ENCODE measurements at places on chromosomes 16 and 17.

DNA sequence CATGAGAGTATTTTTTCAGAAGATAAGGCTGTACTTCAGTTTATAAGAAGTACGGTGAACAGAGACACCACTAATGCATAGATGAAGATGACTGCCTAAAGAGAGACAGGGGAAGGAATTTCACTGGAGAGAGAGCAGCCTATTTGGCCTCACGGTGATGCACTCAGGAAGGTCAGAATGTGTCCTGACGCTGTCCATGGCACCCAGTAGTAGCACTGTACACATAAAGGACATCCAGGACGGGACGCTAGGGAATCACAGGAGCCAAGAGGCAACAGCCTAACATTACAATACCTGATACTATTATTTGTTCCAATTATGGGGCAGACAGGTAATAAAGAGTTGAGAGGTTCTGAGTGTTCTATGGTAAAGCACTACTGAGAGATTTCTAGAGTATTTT lies 24.9 kb upstream of the LRRC37A start:
- DNase-seq: no peak

- no peak for DNase-seq
Observed at GRCh38 chr16:78675951-78676792, 576.7 kb downstream of the WWOX start.

- no peak for DNase-seq
Observed at GRCh38 chr16:87897521-87898505, 28.5 kb upstream of the SLC7A5 start.

- no peak for DNase-seq
Observed at GRCh38 chr17:82745524-82745923, 6.3 kb upstream of the TBCD start.

DNA sequence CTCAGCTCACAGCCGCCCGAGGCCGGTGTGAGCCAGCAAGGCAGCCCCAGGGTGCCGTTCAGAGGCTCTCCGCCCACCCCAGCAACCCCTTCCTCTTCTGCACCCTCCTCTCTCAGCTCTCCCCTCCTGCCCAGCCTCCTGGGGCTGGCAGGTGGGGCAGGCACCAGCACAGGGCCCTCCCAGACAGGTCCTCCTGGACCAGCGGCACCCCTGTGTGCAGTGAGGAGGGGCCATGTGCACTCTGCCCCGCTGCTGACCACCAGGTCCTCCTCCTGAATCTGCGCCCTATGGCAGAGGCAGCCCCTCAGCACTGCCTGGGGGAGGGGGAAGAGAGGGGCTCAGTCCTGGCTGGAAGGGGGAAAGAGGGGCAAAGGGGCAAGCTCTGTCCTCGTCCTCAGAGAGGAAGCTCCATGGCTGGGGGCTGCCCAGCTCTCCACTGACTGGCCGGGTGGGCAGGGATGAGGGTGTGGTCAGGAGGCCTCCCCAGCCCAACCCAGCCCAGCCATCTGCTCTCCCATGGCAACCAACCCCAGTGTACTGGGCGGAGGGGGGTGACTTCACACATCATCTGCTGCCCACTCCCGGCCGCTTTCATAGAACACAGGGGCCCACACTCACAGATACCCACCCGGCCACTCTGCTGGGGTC lies 5.4 kb upstream of the BCAR1 start:
- DNase-seq: no peak

- no peak for DNase-seq
Observed at GRCh38 chr17:79301469-79301868, 226.8 kb downstream of the ENGASE start.

- DNase-seq: no peak
Observed at GRCh38 chr17:49633250-49633649, 44.6 kb downstream of the SPOP start.

DNA sequence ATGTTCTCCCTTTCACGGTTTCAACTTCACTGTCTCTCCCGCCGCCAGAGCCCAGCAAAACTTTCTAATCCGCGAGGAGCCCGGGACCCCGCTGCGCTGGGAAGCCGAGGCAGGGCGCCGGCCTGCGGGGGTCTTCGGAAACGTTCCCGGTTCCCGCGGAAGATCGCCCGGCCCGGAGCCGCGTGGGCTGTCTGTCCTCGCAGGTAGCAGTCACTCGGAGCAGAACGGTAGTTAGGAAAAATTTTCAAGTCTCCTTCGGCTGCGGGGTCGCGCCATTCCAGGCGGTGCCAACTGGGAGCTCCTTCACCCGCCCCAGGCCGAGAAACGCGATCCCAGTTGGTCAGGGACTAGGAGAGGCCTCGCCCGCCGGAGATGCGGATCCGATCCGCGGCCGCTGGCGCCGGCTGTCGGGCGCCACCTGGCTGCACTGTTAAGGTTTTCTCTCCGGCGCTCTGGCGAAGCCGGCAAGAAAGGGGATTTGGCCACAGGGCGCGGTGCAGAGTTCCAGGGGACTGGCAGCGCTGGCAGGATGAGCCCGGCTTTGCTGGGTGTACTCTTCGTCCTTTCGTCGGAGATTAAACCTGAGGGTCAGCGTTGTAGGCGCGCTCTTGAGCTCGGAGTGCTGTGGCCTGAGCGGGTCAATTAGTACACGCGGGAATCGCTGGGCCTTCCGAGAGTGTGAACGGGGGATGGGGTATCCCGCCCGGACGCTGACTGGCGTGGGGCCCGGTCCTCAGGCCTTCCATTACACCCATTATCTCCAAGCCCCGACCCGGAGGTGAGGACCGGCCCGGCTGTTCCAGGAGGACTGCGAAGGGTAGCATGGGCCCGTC lies 135.4 kb downstream of the KCNJ12 start:
- DNase-seq: no peak
